Liver (tissue), 10 donors: ENCODE measurements at places on chromosomes 2 and 18.

- no peak for DNase-seq
Observed at GRCh38 chr2:154374416-154374815, 324.1 kb upstream of the KCNJ3 start.

- DNase-seq: no peak
Observed at GRCh38 chr2:24469148-24469650, 21.9 kb upstream of the NCOA1 start.

DNA sequence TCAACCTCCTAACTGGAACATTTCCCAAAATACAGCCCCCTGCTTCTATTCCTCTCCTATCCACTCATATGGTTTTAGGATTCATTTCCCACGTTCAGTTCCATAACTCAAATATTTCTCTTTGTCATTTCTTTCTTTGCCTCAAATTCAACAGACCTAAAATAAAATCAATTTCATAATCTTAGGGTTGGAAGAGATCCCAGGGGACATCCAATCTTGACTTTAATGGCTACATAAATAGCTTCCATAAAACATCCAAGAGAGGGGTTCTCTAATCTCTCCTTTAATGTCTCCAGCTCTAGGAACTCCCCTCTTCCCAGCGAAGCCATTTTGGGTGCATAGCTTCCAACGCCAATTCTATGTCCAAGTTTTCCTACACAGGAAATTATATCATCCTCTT, 33.8 kb downstream of the RBKS start:
- no peak for DNase-seq

GRCh38 chr2:64101141-64101591, 43.1 kb downstream of the PELI1 start:
- DNase-seq: no peak

- DNase-seq: no peak
Observed at GRCh38 chr18:72672364-72673184, 128.4 kb upstream of the CBLN2 start.

GRCh38 chr18:61917818-61918217, 25.0 kb upstream of the RNF152 start:
- DNase-seq: no peak

DNA sequence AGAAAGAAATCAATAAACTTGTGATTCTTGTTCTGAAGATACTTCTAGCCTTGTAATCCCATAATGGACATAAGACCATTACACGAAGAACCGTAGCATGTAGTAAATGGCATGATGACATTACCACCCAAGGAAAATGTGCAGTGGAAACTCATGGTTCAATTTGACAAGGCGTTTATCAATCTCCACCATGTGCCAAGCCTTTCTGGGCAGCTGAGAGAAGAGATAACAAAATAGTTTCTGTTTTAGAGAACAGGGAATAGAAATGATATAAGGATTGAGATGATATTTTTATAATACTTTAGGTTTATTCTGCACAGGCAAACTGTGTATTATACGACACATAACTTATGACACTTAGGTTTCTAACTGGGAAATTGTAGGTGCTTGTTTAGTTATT, 19.2 kb downstream of the ABI2 start:
- DNase-seq: no peak

GRCh38 chr2:5913711-5914395, 221.7 kb downstream of the SOX11 start:
- DNase-seq: no peak

DNA sequence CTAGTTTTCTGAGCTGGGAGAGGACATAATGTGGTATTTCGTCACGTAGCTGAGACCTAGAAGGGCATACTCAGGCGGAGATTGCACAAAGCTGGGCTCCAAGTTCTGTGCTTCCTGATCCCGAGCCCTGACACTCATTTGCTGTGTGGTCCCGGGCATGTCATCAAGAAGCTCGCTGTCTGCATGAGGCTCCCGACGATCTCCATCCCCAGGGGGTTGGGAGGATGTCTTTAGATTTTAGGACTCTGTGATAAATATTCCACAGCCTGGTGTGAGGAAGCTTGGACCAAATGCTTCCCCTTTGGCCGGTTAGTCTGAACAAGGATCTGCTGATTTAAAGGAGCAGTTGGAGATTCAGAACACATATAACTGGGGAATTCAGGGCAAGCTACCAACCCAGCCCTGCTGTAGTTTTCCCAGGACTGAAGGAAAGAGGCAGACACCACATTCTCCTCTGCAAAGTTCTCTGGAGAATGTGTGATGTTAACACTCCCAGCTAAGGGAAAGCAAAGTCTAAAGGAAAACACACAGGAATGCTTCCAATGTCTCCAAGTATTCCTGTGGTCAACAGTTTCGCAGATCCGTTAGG, 2.3 kb downstream of the KCNE4 start:
- DNase-seq: no peak
